Stimulated activated CD4-positive, alpha-beta T cell treated with anti-CD3 and anti-CD28 coated beads, Interleukin-1b, Interleukin-23, amount 100 ng/mL, for 4 hours (primary cell): ENCODE measurements at places on chromosomes 2 and 18.

- DNase-seq: no peak
Observed at GRCh38 chr18:11802158-11802557, 49.1 kb upstream of the CHMP1B start.

DNA sequence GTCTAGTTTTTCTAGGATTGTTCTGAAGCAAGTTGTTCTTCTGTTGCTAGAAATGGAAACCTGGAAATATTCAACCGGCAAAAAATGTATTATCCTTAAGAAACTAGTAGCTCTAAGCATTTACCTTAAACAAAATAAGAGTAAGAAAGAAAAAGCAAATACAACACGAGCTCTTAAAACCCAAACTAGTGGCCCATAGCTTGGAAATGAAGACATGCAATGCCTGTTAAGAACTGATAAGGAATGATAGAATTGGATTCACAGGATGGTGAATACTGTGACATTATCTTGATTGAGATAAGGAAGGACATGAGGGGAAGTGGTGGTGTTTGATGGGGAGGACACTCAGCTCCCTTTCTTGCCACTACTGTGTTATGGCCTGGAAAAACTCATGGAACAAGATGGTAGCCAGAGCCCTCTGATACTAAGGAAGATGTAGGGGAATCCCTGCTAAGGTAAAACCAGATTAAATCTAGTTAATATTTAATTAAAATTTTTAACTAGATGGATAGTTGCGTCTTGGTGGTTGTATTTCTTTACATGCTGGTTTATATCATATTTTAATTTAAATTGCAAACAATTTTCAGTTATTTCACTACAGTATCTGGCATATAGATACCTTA, 193.8 kb downstream of the LPIN1 start:
- no peak for DNase-seq

GRCh38 chr2:20446255-20446916, 488 bp upstream of the RHOB start:
- no peak for DNase-seq

DNA sequence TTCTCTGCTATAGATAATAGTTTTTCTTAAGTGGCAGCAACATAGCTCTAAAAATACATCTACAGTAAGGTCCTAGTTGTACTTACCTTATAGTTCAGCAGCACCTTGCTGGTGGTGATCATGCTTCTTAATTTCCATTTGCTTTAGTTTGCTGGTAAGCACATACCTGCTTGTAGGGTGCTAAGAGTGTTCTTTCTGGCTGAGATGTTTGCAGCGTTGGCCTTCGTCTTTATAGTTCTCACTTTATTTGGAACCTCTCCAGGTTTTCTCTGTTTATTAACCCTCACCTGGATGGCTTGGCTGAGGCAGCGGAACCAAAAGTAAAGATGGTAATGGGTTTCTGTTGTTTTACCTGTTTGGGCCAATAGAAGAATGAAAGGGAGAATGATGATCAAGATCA, 123.6 kb upstream of the EFEMP1 start:
- no peak for DNase-seq

DNA sequence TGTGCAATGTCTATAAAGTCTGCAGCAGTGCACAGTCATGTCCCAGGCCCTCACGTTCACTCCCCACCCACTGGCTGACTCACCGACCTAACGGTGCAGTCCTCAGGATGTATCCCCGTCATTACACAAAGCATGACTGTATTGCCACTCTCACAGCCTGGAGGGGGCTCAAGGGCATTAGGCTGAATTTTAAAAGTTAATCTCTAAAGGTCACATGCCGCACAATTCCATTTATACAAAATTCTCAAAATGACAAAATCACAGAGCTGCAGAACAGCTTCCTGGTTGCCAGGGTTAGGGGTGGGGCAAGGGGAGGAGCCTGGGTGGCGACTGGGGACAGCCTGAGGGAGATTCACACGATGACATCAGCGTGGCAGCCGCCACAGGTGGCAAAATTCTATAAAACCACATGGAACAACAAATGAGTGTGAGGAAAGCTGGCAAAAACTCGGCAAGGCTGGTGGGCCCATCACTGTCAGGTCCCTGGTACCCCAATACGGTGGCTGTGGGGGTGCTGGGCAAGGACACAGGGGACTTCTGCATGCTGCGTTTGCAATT, 97.6 kb downstream of the NDUFA10 start:
- DNase-seq: peak; percentile 46

GRCh38 chr2:228681426-228681825, 499.9 kb upstream of the SPHKAP start:
- no peak for DNase-seq

DNA sequence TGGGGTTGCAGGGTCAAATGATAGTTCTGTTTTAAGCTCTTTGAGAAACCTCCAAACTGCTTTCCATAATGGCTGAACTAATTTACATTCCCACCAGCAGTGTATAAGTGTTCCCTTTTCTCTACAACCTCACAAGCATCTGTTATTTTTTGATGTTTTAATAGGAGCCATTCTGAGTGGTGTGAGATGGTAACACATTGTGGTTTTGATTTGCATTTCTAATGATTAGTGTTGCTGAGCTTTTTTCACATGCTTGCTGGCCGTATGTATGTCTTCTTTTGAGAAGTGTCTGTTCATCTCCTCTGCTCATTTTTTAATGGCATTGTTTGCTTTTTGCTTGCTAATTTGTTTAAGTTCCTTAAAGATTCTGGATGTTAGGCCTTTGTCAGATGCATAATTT, 107.7 kb downstream of the PDE11A start:
- no peak for DNase-seq

DNA sequence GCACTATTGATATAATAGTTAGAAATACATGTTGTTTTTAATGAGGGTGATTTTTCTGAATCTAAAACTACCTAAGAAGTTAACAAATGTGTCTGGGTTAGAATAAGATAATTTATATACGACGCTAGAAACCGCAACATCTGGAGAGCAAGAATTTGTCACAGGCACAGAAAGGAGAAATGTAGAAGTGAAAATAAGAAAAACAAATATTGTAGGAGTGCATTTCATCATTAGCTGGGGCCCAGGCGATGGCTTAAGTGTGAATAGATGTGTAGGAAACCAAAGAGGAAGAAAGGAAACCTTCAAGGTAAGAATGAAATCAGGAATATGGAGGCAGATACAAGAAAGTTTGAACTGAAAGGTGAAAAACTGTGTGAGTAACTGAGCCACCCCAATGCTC, 90.3 kb downstream of the LRP2 start:
- DNase-seq: no peak

DNA sequence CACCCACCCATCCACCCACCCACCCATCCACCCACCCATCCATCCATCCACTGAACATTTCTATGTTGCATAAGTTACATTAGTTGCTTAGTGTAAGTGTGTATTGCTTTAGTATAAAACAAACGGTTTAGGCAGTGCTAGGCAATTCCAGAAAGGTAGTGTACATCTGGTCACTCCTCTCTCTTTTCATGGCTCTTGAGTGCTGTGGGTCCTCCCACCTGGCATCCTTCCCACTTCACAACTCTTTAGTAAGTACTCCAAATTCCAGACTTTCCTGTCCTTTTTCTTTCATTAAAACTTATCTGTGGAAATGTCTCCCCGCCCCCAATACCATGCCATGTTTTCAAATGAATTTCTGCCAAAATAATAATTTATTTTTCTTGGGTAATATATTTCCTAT, 122.5 kb downstream of the PLEKHM3 start:
- DNase-seq: no peak

DNA sequence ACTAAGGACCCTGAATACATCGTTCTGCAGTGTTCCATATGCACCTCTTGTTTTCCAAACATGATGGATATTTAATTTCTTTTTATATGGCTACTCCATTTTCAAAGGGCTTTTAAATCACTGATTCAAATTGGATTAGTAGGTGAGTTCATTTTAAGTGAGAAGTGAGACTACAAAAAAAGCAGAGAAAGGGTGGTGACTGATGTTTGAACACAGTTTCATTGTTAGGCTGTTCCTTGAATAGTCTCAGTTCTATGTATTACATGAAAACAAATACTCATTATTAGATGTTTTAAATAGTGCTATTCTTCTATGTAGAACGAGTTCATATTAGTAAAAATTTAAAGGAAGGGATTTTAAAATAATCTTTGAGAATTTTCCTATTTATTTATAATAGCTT, 72.7 kb upstream of the STON1 start:
- no peak for DNase-seq

GRCh38 chr2:172098650-172099471, 3.8 kb downstream of the DLX2 start:
- DNase-seq: no peak

GRCh38 chr18:75656035-75656434, 228.5 kb upstream of the SMIM21 start:
- DNase-seq: no peak

GRCh38 chr2:3433776-3434400, 54.4 kb downstream of the TRAPPC12 start:
- no peak for DNase-seq
